Activated CD4-positive, alpha-beta T cell treated with anti-CD3 and anti-CD28 coated beads, Interleukin-10, Interleukin-2, amounts not matched to agents 100 ng/mL and 50 ng/mL, durations not matched to agents 16 hours and 8 hours (primary cell): ENCODE measurements at places on chromosomes 1 and 21.

- DNase-seq: no peak
Measured at GRCh38 chr1:151055581-151055980, 3.8 kb downstream of the CDC42SE1 start.

DNA sequence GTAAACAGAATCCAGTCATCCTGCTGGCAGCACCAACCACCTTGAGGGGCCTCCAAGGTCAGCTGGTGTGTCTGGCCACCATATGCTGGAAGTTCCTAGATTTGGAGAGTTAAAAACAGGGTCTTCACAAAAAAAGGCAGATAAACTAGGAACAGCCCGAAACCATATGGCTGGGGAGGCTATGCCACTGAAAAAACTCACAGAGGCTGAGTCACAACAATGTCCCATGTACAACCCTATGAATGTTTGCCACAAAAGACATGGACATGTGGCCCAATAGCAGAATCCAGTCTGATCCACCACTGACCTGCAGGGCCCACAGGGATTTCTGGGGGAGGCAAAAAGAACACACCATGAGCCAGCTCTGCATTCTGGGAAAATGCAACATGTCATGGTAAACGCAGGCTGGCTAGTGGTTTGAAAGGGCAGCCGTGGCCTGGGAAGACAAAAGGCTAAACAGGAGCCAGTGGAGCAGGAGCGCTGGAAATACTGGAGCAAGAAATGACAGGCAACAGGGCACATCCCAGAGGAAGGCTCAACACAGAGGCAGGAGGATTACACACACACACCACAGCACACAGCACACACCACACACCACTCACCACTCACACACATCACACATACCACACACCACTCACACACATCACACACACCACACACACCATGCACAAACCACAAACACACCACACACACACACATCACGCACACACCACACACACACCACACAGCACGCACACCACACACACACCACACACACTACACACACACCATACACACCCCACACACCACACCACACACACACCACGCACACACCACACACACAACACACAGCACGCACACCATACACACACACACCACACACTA, 55.4 kb downstream of the HSF2BP start:
- no peak for DNase-seq

GRCh38 chr1:210850556-210850955, 283.4 kb downstream of the KCNH1 start:
- DNase-seq: no peak

DNA sequence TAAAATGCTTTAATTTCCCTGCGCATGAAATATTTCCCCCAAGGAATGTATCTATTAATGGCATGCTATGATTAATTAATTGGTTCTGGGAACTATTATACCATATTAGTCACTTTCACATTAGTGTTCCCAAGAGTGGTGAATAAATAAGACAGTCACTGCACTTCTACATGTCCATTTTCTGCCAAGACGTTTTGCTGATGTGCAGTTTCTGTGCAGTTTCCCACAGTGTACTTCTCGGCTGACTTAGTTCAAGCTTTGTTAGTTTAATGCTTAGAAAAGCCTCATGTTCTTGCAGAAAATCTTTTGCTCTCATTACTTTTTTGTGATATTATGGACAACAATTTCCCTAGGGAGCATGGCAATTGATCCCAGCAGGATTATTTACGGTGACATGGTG, 1014.5 kb downstream of the BRINP3 start:
- no peak for DNase-seq

DNA sequence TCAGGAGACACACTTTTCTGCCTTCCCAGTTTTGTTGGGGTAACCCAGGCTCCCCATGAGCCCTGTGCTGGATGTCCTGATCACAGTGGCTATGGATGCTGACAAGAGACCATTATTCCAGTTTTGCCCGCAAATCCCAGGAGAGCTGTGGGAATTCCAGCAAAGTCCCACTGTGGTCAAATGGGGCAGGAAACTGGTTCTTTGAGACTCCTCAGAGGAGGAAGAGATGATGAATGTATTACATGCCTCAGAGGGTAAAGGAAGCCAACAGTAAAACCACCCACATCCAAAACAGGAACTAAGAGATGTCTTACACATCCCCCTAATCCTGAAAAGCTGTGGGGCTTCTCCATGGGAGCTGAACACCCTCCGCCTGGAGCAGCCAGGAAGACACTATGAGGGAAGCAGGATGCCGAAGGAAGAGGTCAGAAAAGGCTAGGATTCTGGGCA, 12.8 kb upstream of the MPZL1 start:
- DNase-seq: no peak

- no peak for DNase-seq
Measured at GRCh38 chr21:38987633-38988508, 182.1 kb downstream of the ETS2 start.

- no peak for DNase-seq
Measured at GRCh38 chr21:34590520-34590919, 24.4 kb downstream of the RCAN1 start.

GRCh38 chr1:61931587-61932279, 189.5 kb downstream of the PATJ start:
- no peak for DNase-seq

GRCh38 chr1:68723791-68724190, 226.9 kb upstream of the DEPDC1 start:
- no peak for DNase-seq

- no peak for DNase-seq
Measured at GRCh38 chr1:56483104-56483503, 96.3 kb downstream of the PLPP3 start.

DNA sequence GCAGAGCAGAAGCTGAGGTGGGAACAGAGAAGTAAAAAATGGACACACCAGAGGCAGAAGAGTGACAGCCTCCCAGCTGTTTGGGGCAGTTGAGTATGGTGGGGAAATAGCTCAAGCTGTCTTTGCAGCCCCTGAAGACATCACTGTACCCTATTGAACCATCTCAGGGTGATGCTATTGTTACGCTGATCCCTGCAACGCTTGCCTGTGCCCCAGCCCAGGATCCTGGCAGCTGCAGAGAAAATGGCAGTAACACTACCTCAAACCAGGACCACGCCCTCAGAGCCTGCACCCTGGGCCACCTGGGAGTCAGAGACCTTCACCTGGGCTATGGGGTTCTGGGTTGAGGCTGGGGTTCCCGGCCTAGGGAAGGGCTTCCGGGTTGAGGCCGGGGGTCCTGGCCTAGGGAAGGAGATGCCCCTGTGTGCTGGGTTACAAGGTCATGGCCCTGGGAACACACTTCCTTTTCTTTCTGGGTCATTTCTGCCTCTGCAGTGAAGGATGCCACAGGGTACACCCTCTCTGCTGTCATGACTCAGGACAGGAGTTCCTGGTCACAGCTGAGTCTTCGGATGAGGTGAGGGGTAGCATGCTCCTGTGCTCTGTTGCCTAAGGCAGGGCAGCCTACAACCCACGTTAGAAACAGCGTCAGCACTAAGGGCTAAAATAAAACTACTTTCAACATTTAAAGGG, 11.6 kb downstream of the BSND start:
- DNase-seq: no peak

DNA sequence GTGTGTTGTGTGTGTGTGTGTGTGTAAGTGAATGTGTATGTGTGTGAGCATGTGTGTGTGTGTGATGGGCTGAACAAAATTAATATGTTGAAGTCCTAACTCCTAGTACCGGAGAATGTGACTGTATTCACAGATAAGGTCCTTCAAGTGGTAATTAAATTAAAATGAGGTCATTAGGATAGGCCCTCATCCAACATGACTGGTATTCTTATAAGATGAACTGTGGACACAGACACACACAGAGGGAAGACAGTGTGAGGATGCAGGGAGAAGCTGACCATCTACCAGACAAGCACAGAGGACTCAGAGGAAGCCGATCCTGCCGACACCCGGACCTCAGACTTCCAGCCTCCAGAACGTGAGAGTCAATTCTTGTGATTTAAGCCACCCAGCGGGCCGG, 91.2 kb upstream of the PGBD5 start:
- no peak for DNase-seq

DNA sequence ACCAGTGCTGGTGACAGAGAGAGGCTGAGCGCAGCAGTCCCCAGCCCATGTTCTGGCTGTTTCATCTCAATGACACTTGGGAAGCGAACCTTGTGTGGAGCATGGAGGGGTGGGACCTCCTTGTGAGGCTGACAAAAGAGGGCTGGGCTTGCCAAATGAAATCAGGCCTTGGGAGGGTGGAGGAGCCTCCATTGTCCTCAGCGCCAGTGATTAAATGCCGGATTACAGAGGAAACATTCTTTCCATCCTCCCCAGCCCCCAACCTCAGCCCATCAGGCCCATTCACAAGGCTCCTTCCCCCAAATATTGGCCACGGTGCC, 63.3 kb upstream of the PAXBP1 start:
- no peak for DNase-seq

- DNase-seq: no peak
Measured at GRCh38 chr1:22650089-22650693, 2.8 kb upstream of the C1QB start.

DNA sequence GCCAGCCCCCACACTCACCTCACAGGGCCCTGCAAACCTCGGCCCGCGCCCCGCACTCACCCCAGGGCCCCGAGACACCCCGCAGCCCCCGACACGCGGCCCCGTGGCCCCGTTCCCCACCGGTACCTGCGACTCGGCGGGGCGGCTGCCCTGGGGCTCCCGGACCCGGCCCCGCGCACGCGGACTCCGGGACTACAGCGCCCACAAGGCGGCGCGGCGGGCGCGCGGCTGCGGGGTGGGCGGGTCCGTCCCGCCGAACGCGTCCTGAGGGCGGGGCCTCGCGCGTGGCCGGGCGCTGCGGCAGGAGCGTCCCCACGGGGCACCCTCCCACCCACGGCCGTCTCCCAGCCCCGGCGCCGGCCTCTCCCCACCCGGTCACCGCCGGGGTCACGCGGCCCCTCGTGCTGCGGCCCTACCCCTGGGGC, at the start of gene SLC19A1:
Gene SLC19A1 (minus strand): TSS at position 199 of the 425 bp plus-strand sequence. CDS start 4,481 bp downstream, outside the sequence.
- DNase-seq: peak; percentile 84

DNA sequence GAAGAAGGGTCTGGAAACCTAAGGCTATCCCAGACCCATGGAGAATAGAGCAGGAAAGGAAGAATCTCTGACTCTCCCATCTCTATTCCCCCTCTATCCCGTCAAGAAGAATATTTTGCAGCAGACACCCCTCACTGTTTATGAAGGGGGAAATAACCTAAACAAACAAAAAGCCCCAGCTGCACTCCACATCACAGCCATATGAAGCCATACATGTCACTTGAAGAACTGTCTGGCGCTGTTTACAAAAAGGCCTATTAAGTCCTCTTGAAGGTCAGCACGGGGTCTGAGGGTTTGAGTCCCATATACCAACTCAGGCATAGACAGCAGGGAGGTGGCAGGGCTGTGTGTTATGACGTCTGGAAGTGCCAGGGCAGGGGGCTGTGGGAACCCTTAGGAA, 31.4 kb downstream of the TRABD2B start:
- no peak for DNase-seq

GRCh38 chr1:68820151-68820550, 323.3 kb upstream of the DEPDC1 start:
- no peak for DNase-seq

GRCh38 chr1:53986458-53986857, 31.5 kb downstream of the LDLRAD1 start:
- no peak for DNase-seq

DNA sequence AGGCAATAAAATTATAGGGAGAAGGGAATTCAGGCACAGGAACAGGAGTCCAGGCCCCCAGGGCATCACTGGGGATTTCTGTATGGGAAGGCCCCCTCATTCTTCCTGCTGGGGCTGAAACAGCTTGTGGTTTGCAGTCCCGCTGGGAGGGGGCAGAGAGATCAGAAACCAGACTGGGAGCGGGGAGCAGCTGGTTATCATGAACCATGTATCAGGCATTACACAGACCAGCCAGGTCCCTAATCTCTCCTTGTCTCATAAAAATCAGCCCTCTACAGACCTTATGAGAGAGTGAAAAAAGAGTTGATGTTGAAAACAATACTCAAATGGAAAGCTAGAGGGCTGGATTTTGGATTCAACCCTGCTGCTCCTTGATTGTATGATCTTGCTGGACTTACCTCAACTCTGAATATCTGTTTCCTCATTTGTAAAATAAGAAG, 93.4 kb upstream of the F3 start:
- no peak for DNase-seq

- DNase-seq: no peak
Measured at GRCh38 chr1:232136136-232136535, 493.8 kb downstream of the SIPA1L2 start.

DNA sequence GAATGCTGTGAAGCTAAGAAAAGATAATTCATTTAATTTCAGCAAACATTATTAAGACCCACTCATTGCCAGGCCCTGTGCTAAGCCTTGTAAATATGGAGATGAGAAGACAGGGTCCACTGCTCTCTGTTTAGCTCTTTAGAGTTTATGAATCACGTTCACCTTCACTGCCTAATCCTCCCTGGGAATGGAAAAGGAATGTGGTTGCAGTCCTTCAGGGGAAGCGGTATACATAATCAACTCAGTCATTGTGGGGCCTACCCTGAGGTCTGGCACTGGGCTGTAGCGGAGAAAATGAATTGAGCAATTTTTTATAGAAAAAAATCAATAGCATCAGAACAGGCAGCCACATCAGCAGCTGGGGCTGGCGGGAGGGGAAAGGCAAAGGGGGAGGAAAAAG, 412.1 kb upstream of the NFIA start:
- no peak for DNase-seq

DNA sequence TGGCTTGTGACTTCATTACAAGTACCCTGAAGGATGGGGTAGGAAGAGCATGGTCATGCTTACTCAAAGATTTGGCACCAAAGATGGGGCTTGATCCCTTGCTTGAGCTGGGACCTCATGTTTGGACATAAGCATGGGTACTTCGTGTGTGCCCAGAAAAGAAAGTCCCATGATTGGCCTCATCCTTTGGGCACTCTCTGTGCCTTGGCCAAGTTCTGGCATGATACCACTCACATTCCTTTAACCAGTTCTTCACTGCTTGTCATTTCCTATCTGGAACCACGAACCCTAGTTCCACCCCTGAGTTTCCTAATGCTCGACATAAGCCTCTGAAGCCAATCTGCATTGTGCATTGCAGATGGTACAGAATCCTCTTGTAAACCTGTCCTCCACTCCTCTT, 107.0 kb downstream of the NAV1 start:
- DNase-seq: no peak

GRCh38 chr1:212414328-212415106, at the start of gene PACC1:
TSS of gene PACC1 (minus strand) at chr1:212414886. CDS start at chr1:212414757, 129 bp downstream.
- peak; percentile 96 for DNase-seq

DNA sequence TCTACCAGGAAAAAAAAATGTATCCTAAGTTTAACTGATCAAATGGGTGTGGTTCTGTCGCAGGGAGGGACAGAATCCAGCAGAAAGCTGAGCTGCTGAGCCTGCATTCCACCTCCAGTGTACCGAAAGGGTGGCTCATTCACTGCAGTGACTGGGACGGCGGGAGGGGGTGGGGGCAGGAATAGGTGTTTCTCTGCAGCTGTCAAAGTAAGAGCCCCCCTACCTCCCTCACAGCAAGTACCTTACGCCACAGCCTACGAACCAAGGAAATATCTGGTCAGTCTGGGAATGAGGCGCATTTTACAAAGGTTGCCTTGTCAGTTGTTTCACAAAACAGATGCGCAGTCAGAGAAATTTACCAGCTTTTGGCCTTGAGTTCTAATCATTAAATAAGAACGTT, 1.7 kb downstream of the S100B start:
- no peak for DNase-seq
